ENCODE measurements at places on chromosomes 4 and X.

- no peak for DNase-seq
Measured at GRCh38 chrX:86348669-86349068, 200.4 kb downstream of the DACH2 start.

DNA sequence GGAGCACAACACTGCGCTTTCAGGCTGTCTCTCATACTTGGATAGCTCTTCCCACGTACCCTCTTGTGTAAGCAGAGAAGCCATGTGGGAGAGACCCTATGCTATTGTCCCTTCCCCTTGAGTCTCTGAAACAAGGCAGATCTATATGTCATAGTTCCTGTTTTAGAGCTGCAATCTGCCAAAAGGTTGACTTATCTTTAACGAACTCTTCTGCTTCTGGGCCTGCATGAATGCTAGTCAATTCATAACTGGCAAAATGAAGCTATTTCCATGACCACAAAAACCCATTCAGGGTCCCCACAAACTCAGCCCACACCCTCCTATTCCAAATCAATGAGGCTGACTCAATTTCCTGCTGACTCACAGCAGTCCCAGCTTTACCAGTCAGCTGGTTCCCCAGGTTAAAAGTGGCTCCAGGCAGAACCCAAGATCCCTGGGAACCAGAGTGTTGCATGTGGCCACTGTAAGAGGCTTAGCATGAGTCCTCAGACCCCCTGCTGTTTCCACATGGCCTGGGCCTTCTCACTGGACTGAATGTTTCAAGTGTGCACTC is 25.3 kb upstream of the SOD3 start:
- DNase-seq = peak; percentile 97

- no peak for DNase-seq
Measured at GRCh38 chr4:138262030-138262429, 19.9 kb upstream of the SLC7A11 start.

GRCh38 chr4:151771664-151772063 is 10.9 kb upstream of the GATB start:
- no peak for DNase-seq

GRCh38 chr4:4269856-4270255 is 20.1 kb downstream of the LYAR start:
- DNase-seq = no peak

GRCh38 chrX:123357941-123358340 is 173.9 kb downstream of the GRIA3 start:
- no peak for DNase-seq

All from fibroblast of skin of right biceps (primary cell).